Umbilical cord (tissue), 2 donors: ENCODE measurements at places on chromosomes 1 and 21. TPM values are rescaled to one million over a fixed set of nuclear protein-coding genes. Genes with fewer than 3 reads are reported as not detected.

- DNase-seq = no peak
These were observed 67.1 kb upstream of the PPP2R5A start for GRCh38 chr1:212218065-212218464.

OR6N1 gene
- total RNA-seq = 2.2 TPM

DNA sequence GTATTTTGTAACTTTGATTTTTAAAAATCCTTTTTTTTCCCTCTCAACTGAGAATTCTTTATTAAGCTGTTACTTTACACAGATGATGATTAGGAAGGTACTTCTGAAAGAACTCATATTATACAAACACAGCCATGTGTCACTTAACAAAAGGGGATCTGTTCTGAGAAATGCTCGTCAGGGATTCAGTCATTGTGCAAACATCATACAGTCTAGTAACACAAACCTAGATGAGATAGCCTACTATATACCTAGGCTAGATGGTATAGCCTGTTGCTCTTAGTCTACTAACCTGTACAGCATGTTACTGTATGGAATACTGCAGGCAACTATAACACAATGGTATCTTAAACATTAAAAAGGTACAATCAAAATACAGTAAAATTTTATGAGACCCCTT is 24.9 kb downstream of the AHCTF1 start:
- DNase-seq = no peak

- DNase-seq = no peak
These were observed 9.2 kb upstream of the CHAF1B start for GRCh38 chr21:36375994-36376393.

DNA sequence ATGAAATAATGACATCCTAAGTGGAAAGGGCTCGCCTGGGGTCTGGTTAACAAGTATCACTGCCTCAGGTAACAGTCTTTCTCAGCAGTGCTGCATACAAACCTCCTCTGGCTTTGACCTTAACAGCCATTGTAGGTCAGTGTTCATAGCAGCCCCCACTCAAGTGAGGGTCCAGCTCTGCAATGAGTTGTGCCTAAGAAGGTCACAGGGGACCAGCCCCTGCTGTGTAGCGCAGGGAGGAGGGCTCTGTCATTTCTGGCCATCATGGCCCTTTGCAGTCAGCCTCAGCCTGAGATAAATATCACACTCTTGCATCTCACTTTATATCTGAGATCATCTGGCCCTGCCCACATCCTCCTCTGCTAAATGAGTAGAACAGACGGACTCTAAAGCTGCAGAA is 18.1 kb upstream of the MYSM1 start:
- DNase-seq = no peak

CFHR5 gene
- 0.72 TPM for total RNA-seq

SAMD11 gene
- total RNA-seq = 11.1 TPM

DNA sequence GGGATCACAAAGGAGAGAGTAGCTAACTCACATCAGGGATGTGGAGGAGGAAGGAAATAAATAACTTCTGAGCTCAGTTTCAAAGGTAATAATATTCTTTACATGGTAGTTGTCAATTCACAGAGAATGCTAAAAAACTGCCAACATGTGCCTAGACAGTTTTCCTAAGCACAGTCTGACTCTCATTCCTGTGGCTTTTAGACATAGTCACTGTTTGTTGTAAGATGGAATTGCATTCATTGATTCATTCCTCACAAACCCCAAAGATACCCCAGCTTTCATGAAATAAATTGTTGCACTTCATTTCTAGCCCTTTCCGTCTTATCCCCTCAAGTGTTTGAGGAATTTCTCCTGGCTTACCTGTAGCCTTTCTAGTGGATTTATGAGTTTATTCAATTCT is 263.9 kb downstream of the NTNG1 start:
- no peak for DNase-seq

DNA sequence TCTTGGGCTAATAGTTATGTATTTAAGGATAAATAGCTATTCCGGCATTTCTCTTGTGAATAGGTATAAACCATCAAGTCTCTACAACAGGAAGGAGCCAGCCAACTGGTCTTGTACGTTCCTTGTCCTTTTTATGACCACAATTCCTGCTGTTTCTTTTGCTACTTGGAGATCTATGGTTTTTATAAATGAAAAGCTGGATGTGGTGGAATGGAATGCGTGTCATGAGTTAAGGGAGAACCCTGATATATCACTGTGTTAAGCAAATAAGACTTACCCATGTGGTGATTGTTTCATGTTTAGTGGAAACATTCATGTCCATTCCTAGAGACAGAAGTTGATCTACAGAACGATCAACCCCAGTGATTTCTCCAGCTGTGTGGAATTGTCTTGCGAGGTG is 282.1 kb downstream of the RPS6KC1 start:
- no peak for DNase-seq

BCAR3 gene
- 17.6 TPM for total RNA-seq

- no peak for DNase-seq
These were observed 11.6 kb downstream of the DSTYK start for GRCh38 chr1:205199931-205200299.

GRCh38 chr1:108961752-108962486 is 1.4 kb downstream of the CLCC1 start:
- DNase-seq = no peak

DNA sequence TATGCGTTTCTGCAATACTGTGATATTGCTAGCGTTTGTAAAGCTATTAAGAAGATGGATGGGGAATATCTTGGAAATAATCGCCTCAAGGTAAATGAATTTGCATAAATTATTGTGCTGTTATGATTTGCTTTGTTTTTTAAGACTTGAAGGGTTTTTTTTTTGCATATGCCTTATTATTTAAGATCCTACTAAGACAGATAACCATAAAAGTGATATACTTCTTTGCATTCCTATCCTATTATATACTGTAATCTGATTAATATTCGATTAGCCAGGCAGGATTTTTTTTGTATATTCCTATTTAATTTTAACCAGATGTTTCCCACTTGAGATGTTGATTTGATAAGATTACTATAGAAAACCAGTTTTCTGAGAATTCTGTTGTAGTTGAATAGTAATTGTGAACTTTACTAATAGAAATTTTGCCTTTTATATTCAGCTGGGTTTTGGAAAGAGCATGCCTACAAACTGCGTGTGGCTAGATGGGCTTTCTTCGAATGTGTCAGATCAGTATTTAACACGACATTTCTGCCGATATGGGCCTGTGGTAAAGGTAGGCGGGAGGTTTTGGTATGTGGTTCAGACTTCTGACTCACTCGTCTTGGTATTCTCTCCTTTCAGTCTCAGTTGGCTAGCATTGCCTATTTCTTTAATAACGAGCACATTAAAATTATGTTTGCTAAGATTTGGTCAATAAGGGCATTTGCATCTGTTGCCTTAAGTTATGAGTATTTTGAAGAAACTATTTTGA is 56.8 kb downstream of the ZBTB17 start:
- no peak for DNase-seq

DNA sequence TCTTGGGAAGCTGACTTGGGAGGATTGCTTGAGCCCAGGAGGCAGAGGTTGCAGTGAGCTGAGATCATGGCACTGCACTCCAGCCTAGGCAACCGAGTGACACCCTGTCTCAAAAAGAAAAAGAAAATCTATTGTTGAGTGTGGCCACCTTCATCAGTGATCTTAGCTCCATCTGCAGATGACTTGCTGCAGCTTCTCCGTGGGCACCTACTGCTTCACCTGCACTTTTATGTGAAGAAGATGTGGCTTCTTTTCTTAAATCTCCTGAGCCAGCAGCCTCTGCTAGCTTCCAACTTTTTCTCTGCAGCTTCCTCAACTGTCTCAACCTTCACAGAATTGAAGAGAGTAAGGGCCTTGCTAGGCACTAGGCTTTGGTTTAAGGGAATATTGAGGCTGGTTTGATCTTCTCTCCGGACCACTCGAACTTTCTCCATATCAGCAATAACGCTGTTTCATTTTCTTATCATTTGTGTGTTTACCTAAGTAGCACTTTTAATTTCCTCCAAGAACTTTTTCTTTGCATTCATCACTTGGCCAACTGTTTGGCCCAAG is 28.0 kb downstream of the AGPAT3 start:
- no peak for DNase-seq

HLX gene
- total RNA-seq = 3.6 TPM

- no peak for DNase-seq
These were observed 126.8 kb downstream of the KAZN start for GRCh38 chr1:14725238-14725637.

DNA sequence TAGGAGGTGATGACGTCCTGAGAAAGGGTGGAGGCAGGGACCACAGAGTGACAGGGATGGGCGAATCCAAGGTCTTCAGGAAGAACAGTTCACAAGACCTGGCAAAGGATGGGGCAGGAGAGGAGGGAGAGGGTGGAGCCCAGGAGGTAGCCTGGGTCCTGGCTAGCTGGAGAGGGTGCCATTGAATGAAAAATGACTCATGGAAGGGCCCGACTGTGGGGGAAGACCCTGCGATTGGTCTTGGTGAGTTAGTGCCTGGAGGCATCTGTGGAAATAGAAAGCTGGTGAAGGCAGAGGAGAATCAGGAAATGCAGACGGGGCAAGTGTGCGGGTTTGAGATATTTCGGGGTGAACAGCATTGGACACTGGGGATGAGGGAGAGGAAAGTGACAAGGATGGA is 60.3 kb upstream of the SLC45A1 start:
- no peak for DNase-seq

- no peak for DNase-seq
These were observed 2.6 kb downstream of the TXNIP start for GRCh38 chr1:145993618-145994390.

GRCh38 chr1:94503153-94503552 is 38.4 kb downstream of the F3 start:
- DNase-seq = no peak
